ENCODE measurements at places on chromosomes 4 and X.

GRCh38 chr4:124135409-124135813, 577.1 kb downstream of the ANKRD50 start:
- DNase-seq = no peak

DNA sequence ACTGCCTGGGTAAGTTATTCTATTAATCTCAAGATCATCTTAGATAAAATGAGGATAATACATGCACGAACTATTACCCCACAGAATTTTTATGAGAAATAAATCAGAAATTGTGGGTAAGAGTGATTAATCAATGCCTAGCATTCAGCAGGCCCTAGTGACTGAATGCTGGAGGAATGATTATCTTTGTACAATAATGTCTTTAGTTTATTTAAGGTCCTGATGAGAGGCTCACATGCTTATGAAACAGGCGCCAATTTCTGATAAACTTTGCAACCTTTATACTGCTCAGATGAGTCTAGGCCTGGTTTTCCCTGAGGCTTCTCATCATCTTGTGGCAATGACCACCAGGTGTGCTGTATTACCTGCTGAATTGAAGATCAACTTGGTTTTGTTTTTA, 27.8 kb upstream of the BMP2K start:
- DNase-seq = no peak

DNA sequence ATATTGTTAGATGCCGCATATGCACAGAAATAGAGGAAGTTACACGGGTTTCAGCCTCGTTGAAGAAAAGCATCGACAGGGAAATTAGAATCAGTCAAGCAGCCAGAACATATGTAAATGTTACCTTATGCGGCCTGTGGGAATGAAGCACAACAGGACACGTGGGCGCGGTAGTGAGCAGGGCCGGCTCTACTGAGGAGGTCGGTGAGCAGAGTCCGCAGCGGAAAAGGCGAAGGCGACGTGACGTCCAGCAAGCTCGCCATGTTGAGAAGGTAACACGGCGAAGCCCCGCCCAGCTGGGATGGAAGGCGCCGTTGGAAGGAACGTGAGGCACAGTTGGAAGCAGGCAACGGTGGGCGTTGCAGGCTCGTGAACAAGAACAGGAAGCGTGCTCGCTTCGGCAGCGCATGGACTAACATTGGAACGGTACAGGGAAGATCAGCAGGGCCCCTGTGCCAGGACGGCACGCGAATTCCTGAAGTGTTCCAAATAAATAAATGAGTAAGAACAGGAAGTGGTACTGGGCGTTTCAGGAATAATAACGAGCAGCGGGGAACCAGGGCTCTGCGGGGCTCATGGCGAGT, 54.6 kb downstream of the MTNR1A start:
- DNase-seq = no peak

GRCh38 chr4:147863808-147864472, 132.1 kb downstream of the ARHGAP10 start:
- no peak for DNase-seq

- DNase-seq = no peak
Observed at GRCh38 chrX:26783512-26784225, 567.7 kb downstream of the MAGEB5 start.

GRCh38 chr4:128846063-128846462, 36.6 kb downstream of the JADE1 start:
- DNase-seq = no peak

DNA sequence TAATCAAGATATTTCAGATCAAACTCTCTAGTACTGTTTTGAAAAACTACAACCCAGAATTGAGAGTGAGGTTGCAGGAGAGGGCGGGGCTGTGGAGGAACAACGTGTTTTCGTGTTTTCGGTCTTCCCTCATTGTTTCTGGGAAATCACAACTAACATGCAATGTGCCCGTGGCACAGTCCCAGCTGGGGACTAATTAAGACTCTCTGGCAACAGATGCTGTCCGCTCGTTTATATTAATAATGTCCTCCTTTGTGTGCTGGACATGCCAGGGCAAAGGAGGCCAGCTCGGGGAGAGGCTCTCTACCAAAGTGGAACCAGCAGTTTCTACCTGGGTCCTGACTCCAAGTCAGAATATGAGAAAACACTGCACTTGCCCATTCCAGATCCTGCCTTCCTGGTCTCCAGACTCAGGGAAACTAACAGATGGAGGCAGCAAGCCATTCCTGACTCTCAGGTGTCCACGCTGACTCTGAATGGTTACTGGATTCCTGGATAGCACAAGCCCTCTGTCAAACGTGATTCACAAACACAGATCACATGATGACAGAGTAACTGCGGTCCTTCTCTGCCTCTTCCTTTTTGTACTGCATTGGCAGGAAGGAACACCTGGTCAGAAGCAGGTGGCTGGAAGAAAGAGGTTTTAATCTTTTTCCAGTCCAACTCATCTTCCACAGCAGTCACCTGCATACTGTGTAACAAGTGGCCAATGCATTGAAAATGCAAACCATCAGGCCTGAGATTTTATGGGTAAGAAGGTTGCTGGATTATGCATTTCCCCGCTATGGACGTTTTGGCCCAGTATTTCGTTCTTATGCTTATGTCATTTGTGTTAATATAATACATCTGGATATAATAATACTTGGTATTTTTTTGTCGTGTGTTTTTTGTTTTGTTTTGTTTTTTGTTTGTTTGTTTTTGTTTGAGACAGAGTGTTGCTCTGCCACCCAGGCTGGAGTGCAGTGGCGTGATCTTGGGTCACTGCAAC, 65.0 kb downstream of the COQ2 start:
- DNase-seq = peak; percentile 71

DNA sequence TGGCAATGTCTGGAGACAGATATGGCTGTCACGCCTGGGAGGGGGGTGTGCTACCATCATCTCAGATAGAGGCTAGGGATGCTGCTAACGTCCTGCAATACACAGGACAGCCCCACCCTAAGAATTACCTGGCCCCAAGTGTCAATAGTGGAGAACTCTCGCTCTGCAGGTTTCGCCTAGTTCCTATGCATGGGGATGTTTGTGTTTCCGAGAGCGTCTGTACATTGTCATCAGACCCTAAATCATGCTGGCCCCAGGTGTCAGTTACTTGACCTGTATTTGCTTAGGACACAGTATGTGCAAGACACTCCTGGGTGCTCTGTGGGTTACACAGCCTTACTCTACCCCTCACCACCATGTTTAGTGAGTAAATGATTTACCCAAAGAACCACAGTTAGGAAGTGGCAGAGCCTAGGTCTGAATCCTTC, 90.8 kb downstream of the AFF1 start:
- DNase-seq = no peak

DNA sequence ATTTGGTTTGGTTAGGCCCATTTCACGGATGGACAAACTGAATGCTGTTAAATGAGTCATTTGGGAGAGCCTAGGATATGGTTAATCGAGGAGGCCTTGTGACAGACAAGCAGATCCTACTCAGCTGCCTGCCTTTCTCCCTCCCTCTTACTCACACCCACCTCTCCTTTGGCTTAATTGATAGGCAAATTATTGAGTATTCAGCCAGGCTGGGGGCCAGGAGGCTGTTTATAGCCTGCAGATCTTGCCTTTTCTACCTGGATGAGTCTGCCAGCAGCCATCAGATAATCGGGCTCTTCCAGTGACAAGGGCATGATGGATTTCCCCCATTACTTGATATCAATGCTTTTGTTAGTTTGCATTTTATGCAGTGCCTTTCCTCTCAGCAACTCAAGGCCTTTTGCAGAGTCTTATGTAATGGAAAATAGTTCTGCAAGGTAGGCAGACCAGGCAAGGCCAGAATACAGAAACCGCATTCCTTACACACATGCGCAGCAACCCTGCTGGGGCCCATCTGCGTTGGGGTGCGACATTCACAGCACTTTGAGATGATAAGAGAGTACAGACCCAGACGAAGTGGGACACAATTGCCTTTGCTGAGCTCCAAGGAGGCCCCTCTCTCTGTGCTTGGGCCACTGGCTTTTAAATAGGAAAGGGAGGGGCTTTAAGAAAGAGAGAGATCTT, 96.2 kb upstream of the ATP6AP2 start:
- DNase-seq = no peak
